ENCODE measurements at places on chromosomes 2 and 18.
A peak's percentile ranks its signal among the peaks of the same experiment; 100 is the strongest.

- DNase-seq: no peak
Measured at GRCh38 chr2:133525613-133526529, 42.4 kb downstream of the NCKAP5 start.

GRCh38 chr18:55307505-55307904 is 280.5 kb downstream of the TCF4 start:
- no peak for DNase-seq

- peak; percentile 60 for DNase-seq
Measured at GRCh38 chr2:195659982-195660890, 3.2 kb downstream of the SLC39A10 start.

DNA sequence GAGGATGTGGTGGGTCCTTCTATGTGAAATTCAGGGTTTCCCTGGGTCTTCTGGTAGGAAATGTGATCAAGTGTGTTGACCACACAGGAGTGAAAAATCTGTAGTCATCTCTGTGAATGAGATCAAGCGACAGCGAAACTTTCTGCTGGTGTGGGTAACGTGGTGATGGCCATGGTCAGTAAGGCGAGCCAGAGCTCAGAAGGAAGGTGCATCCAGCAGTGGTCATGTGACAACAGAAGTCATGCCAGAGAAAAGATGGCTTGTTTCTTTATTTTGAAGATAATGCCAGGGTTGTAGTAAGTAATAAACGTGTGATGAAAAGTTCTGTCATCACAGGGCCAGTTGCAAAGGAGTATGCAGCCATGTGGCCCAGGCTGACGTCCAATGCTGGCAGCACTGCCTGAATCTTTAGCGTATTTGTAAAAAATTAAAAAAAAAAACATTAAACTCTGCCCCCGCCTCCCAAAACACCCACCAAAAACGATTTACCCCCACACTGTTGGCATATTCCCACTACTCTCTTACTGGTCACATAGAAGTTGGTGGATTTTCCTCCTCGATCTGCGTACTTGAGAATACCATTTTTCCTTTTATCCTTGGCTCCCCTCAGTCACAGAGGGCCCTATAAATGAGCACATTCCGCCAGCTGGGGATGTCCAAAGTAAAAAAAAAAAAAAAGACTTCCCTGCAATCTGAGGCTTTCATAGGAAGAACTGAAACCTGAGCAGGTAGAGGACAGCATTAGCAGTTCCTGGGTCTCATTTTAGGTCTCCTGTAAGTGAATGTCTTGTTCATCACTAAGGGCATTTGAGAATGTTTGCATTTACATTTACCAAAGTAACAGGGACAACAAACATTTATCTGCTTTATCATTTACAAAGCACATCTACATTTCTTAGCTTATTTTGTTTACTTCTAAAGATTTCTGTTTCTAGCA is 70.6 kb downstream of the SLC4A3 start:
- DNase-seq: no peak

DNA sequence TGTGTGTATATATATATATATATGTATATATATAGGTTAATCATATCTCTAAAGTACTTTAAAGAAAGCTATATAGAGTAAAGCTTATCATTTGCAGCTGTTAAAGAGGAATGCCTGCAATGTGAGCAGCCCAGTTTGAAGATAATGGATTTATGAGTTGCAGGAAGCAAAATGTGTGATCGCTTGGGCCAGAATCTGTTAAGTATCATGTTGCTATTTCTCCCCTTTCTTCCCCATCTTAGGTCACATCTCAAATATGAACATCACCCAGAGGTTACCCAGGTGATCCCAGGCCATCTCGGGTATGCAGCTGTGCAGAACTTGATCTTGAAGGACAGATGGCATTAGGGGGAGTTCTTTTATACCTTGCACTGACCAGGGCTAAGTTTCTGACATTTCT is 316.5 kb downstream of the MTX2 start:
- no peak for DNase-seq
